CD4-positive, alpha-beta T cell treated with Interleukin-1 beta for 1 hour (primary cell): ENCODE measurements at places on chromosomes 5 and 9.

GRCh38 chr9:94624629-94625028, 14.7 kb downstream of the FBP1 start:
- DNase-seq = no peak

DNA sequence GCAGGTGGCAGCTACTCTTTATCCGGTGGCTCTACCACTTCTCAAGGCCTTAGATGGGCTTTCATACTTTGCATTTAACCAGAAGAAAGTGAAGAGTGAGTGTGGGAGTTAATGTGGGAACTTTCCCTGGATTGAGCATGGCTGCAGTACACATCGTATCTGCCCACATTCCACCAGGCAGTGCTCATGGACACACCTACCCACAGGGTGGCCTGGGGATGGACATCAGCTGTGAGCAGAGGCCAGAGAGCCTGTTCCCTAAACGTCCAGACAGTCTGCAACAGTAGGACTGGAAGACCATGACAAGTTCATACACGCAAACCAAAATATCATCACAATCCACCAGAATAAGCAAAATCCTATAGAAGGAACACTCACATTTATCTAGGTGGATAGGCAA, 213.8 kb downstream of the IRX1 start:
- DNase-seq = no peak

- DNase-seq = no peak
These were observed 43.7 kb upstream of the TEK start for GRCh38 chr9:27065288-27065687.

DNA sequence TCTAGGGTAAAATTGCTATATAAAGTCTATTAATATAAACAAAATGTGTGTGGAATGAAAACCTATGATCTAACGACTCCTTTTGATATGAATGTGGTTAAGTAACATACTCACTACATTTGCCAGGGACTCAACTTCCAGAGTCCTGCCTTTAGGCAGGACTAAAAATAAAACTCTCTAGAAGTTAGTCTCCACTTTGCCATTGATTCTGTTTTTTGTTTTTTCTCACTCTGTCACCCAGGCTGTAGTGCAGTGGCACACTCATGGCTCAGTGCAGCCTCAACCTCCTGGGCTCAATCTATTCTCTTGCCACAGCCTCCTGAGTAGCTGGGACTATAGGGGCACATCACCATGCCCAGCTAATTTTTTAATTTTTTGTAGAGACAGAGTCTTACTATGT, 30.0 kb downstream of the ZCCHC10 start:
- DNase-seq = no peak
